ENCODE measurements at places on chromosomes 2 and 18. TPM values are rescaled to one million over a fixed set of nuclear protein-coding genes. Genes with fewer than 3 reads are reported as not detected.

Gene GULP1
- 5.4 TPM for polyA plus RNA-seq

Gene LIPG
- 1.1 TPM for polyA plus RNA-seq

Gene FN1
- 17.0 TPM for polyA plus RNA-seq

Gene PPP1CB
- 33.2 TPM for polyA plus RNA-seq

Gene MXD1
- 1.5 TPM for polyA plus RNA-seq

Gene CTIF
- polyA plus RNA-seq: 24.7 TPM

Gene SERPINB10
- not detected for polyA plus RNA-seq

Gene COL4A3
- 3.2 TPM for polyA plus RNA-seq

Gene EFEMP1
- 7.4 TPM for polyA plus RNA-seq

Gene MERTK
- 2.8 TPM for polyA plus RNA-seq

Gene FBLN7
- polyA plus RNA-seq: 1.0 TPM

Gene SKOR2
- polyA plus RNA-seq: not detected

Gene NEU4
- polyA plus RNA-seq: 0.31 TPM

Gene RHBDD1
- 3.5 TPM for polyA plus RNA-seq

Gene PDCL3
- 8.7 TPM for polyA plus RNA-seq

Gene GAD1
- 0.73 TPM for polyA plus RNA-seq

Gene MAPK4
- 0.46 TPM for polyA plus RNA-seq

Gene CABYR
- 0.33 TPM for polyA plus RNA-seq

Gene ESPNL
- 0.42 TPM for polyA plus RNA-seq

Gene SCN3A
- polyA plus RNA-seq: 0.19 TPM

Gene LIMS3
- polyA plus RNA-seq: 0.38 TPM

Gene TM4SF20
- not detected for polyA plus RNA-seq

Gene FAM110C
- 11.6 TPM for polyA plus RNA-seq

Gene MAP3K19
- polyA plus RNA-seq: not detected

Gene EMILIN1
- polyA plus RNA-seq: 3.7 TPM

Gene SP5
- 0.96 TPM for polyA plus RNA-seq

Gene CERKL
- 4.6 TPM for polyA plus RNA-seq

Gene KLHL41
- polyA plus RNA-seq: 0.87 TPM

Gene UGT1A8
- not detected for polyA plus RNA-seq

Gene ADGRF3
- polyA plus RNA-seq: 1.4 TPM

Gene SLC9A4
- polyA plus RNA-seq: not detected

Gene SERPINB3
- 0.07 TPM for polyA plus RNA-seq

Gene OTOS
- polyA plus RNA-seq: not detected

Gene ERMN
- polyA plus RNA-seq: 0.54 TPM

Gene SERPINB13
- polyA plus RNA-seq: not detected

Gene SCN1A
- 0.04 TPM for polyA plus RNA-seq

Gene RAB17
- 130 TPM for polyA plus RNA-seq

Gene KCNJ13
- polyA plus RNA-seq: not detected

Gene CYP26B1
- 0.91 TPM for polyA plus RNA-seq

Gene CGREF1
- polyA plus RNA-seq: 0.49 TPM

Gene LIMS2
- polyA plus RNA-seq: 139 TPM

Gene MARCO
- polyA plus RNA-seq: 0.80 TPM

Gene KLHL14
- polyA plus RNA-seq: 0.21 TPM

Gene OXER1
- 10.1 TPM for polyA plus RNA-seq

Gene HPCAL1
- polyA plus RNA-seq: 27.3 TPM

Gene POTEC
- polyA plus RNA-seq: not detected

Gene SRD5A2
- 0.05 TPM for polyA plus RNA-seq

Gene SEMA4C
- polyA plus RNA-seq: 17.2 TPM

Gene REG1B
- 6,505 TPM for polyA plus RNA-seq

Gene COX7A2L
- 91.5 TPM for polyA plus RNA-seq

Gene OR6B2
- polyA plus RNA-seq: not detected

Gene CHRNG
- not detected for polyA plus RNA-seq

Gene MC2R
- polyA plus RNA-seq: not detected

Gene HOXD1
- polyA plus RNA-seq: 0.28 TPM

Data from pancreas (tissue), 10 donors.